ENCODE measurements at places on chromosomes 5 and 9.

- no peak for DNase-seq
Observed at GRCh38 chr5:162091336-162091735, 23.8 kb downstream of the GABRG2 start.

GRCh38 chr5:155116456-155117251, 103.1 kb downstream of the KIF4B start:
- DNase-seq: no peak

DNA sequence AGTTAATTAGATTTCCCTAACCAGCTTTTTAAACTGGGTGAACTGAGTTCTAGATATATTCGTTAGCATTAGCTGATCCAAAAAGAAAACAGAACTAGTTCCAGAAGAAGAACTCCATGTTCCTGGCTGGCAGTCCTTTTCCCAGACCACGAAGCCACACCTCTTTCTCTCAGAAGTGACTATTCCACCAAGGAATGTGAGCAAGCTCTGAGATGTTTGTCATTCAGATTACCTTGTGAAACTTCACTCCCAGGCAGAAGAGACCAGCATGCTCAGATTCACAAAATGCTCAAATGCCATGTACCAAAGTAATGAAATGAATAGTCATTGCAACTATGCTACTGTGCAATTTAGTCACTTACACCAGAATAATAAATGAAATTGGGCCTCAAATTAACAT, 4.4 kb upstream of the SSBP2 start:
- no peak for DNase-seq

GRCh38 chr9:116653348-116654058, 33.6 kb upstream of the TRIM32 start:
- no peak for DNase-seq

DNA sequence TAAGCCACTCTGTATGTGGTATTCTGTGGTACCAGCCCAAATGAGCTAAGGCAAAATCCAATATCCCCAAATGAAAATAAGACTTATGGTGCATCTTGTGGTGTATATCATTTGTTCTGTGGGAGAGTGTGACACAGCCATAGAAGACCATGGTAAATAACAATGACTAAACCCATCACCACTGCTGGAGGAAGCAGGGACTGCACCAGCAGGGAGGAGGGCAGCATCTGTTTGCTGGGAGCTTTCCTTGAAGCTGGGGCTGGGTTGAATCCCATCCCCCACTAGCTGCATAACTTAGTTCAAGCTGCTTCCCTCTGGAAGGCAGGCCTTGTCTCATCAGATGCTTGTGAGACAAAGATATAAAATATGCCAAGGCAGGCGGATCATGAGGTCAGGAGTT, 14.2 kb downstream of the GADD45G start:
- DNase-seq: no peak

DNA sequence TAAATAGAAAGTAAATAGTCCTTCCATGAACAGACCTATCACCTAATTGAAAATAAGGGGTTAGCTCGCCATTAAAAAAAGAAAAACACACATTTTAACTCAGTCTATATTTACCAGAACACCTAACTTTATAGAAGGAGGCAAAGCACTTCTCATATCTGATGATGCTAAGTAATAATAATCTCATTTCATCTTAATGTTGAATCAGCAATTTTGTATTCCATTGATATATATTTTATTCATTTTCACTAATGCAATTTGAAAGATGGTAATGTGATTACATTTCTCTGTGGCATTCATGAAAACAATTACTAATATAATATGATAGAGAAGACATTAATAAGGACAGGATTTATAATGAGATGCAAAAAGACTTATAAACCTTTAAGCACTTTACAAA, 276.7 kb downstream of the BNC2 start:
- DNase-seq: no peak

DNA sequence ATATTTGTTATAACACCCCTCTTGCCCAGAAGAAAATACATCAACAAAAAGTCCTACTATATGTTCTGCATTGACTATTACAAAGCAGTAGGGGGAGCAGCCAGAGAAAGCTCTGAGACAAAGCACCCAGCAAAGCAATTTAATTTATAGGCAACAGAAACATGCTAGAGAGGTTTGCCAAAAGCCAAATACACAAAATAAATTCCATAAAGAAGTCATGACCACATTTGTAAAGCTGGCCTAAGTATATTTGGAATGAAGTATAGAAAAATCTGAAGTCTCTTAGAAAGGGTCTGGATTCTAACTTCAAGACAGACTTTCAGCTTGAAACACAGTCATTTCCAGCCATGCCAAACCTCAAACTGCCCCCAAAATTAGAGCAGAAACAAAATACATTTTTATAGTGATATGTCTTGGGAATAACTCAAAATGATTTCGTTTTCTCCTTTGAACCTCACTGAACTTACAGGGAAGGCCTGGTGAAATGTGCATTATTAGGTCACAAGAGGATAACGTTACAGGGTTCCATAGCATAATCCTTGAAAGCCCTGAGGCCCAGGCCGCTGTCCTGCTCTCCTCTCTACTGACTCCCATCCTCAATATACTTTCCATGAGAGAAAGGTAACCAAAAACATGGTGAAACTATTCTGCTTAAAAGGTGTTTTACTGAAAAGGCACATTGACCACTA, 451.8 kb downstream of the RAB3C start:
- DNase-seq: no peak

GRCh38 chr5:112532654-112533360, 113.7 kb upstream of the EPB41L4A start:
- DNase-seq: no peak

GRCh38 chr9:137429974-137430722, 7.0 kb downstream of the NOXA1 start:
- no peak for DNase-seq

- no peak for DNase-seq
Observed at GRCh38 chr9:83066771-83067170, 3.8 kb upstream of the RASEF start.

DNA sequence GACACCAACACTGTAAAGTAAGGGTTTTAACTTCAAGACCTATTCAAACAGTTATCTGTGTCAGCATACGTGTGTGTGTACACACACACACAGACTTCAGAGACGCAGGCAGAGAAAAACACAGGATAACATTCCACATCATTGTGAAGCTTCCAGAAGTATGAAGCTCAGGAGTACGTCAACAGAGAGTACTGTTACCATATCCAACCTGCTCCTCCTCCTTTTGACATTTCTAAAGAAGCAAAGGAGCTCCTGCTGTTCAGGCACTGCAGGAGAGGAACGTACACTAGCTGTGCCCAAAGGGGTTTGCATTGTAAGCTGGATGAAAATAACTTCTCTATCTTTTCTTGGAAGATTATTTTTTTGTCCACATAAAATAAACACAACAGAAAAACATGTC, 180.7 kb downstream of the MEF2C start:
- no peak for DNase-seq

DNA sequence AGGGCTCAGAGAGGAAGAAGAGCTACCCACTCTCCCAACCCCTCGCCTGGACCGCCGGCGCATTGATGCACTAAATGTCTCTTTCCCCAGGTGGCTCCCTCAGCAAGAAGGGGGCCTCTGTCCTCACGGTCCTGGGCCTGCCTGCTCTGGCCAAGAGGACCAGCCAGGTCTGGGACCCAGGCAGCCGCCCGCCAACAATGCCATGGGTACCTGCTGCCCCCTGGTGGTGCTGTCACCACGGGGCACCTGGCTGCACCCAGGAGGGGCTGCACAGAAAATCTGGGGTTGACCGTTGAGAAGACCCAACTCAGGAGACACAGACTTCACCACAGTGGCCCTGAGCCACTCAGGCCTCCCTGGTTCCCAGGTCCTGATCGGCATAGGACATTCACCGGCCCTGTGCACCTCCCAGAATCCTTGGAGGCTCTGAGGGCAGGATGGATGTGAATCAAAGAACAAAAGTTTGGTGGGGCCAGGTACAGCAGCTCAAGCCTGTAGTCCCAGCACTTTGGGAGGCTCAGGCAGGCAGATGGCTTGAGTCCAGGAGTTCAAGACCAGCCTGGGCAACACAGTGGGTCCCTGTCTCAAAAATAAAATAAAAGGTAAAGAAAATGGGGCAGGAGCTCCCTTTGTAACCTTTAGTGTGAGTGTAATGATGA, 2.4 kb upstream of the VAV2 start:
- DNase-seq: peak; percentile 33

- no peak for DNase-seq
Observed at GRCh38 chr5:58810086-58810485, 227.2 kb downstream of the RAB3C start.

DNA sequence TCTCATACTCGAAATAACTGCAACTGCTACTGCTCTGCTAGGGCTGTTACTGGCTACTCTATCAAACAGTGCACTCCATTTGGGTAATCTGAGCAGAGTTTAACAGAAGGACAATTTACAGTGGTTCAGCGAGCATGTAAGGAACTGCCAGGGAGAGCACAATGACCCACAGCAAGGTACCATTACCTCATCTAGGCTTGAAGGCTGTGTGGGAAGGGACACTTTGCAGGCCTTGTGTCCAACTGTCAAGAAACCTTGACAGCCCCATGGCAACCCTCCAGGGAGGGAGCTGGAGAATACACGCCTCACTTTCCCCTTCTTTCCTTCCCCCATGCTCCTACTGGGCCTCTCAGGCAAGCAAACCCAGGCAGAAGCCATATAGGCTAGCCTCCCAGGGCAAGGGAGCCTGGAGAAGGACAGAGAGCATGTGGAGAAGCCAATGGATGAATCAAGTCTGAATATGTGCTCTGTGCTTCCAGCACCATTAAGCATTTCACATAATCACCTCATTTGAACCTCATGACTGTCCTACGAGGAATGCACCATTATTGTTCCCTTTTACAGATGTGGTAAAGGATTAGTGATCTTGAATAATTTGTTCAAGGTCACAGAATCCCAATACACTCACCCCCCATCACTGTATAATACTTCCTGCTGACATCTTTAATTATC, 49.9 kb upstream of the JAK2 start:
- DNase-seq: no peak

GRCh38 chr9:114480746-114481435, 24.4 kb downstream of the WHRN start:
- no peak for DNase-seq

- DNase-seq: no peak
Observed at GRCh38 chr5:159850160-159850559, 66.1 kb upstream of the ADRA1B start.

DNA sequence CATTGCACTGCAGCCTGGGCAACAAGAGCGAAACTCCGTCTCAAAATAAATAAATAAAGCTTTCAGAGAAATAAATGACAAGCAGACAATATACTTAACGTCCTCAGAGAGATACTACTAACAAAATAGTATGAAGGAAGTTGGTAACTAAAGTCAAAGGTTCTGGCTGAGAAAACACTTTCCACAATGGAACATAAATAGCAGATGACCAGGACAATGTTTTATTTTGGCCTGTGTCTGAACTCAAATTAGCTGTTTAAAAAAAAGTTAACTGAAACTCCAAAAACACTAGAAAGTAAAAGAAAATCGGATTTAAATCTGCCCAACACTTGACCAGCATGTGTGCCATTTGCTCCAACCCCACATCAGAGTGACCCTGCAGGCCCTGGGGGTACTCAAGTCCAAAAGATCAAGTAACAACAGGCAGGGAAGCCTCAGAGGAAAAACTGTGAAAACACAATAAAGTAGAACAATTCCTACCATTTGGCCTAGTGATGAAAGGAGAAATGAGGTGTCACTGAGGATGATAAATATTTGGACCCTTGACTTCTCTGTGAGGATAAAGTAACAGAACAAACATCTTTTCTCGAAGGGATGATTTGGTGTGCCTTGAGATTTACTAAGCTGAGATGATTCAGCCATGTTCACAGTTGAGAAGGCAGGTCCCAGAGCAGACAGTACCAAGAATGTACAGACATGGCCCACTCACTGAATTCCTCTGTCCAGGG, 47.7 kb downstream of the LHFPL2 start:
- no peak for DNase-seq

DNA sequence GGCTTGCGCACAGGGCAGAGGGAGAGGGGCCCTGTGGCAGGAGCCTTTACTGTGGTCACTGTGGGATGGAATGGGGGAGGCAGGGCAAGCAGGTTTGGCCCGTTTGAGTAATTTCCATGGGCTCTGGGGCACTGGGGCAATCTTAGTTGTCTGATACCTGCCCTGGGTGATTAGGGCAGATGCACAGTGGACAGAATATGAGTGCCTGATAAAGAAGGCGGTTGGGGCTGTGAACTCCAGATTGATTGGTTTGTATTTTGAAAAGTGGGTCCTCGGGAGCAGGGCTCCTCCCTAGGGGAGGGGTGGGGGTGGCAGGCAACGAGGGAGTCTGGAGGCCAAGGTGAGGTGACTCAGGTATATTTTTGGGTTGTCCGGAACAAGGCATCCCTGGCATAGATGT, 247.5 kb downstream of the NSG2 start:
- DNase-seq: no peak

GRCh38 chr9:116494815-116495634, 192.1 kb upstream of the TRIM32 start:
- DNase-seq: no peak

DNA sequence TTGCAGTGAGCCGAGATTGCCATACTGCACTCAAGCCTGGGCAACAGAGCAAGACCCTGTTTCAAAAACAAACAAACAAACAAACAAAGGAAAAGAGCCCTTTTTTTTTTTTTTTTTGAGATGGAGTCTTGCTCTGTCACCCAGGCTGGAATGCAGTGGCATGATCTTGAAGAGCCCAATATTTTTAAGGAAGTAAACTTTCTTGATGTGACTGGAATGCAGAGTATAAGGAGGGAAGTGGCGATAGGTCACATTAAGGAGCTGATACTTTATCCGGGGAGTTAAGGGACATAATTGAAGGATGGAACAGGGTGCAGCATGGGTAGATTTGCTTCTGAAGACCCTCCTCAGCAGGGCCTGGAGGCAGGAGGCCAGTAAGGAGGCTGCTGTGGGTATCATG, 13.0 kb downstream of the NAIF1 start:
- DNase-seq: no peak

GRCh38 chr5:136115183-136115865, 17.3 kb upstream of the SMAD5 start:
- DNase-seq: no peak

DNA sequence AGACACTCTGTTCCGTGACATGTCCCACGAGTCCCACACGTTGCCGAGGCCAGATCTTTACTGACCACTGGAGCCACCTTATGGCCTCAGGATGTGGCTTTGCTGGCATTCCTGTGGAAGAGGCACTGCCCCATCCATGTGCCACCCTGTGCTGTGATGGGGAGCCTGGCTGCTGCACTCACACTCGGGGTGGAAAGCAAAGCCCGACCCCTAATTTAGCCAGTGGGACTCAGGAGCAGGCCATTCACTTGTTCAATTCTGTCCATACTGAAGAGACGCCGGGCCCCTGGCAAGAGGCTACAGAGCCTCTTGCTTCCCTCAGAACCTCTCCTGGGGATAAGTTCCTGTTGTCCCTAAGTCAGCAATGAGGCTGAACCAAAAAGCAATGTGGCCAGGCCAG, 18.6 kb upstream of the CEP72 start:
- no peak for DNase-seq

- no peak for DNase-seq
Observed at GRCh38 chr5:151451626-151452520, 4.5 kb downstream of the SLC36A1 start.

DNA sequence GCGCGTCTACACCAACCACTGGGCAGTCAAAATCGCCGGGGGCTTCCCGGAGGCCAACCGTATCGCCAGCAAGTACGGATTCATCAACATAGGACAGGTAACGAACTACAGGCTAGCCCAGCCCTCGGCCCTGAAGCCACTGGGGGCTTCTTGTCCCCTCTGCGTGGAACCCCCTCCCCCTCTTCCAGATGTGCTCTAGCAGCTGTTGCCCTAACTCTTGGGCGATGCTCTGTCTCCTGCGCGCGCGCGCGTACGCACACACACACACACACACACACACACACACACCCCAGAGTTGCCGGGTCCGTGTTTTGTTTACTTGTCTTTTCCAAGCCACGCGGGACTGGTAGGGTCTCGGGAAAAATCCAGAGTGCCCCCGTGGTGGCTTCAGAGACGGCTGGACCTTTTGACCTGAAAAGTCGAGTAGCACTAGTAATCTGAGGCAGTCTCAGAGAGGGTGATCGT, 836 bp downstream of the PCSK5 start:
- DNase-seq: no peak
